ENCODE measurements at places on chromosomes 16 and 17. TPM values are rescaled to one million over a fixed set of nuclear protein-coding genes. Genes with fewer than 3 reads are reported as not detected.

The SLX1B gene
- total RNA-seq = 42.6 TPM

The LGALS9B gene
- total RNA-seq = 0.78 TPM

The HYDIN gene
- total RNA-seq = 0.19 TPM

The KRT23 gene
- total RNA-seq = 2.6 TPM

The SHPK gene
- total RNA-seq = 11.2 TPM

The ZFP3 gene
- 0.94 TPM for total RNA-seq

The MYH1 gene
- not detected for total RNA-seq

The ZNF688 gene
- total RNA-seq = 9.8 TPM

The TANGO6 gene
- total RNA-seq = 7.7 TPM

The TP53TG3D gene
- total RNA-seq = not detected

The GDPD3 gene
- 0.55 TPM for total RNA-seq

The ORC6 gene
- 8.4 TPM for total RNA-seq

The TBC1D3G gene
- total RNA-seq = not detected

The PDE6G gene
- total RNA-seq = not detected

The SLC12A3 gene
- not detected for total RNA-seq

The AANAT gene
- total RNA-seq = not detected

The PYY gene
- not detected for total RNA-seq

The KRT24 gene
- total RNA-seq = not detected

The KAT7 gene
- total RNA-seq = 17.1 TPM

The MED9 gene
- total RNA-seq = 9.4 TPM

The CCL14 gene
- not detected for total RNA-seq

The TBC1D3B gene
- not detected for total RNA-seq

The KRT28 gene
- not detected for total RNA-seq

The LCAT gene
- total RNA-seq = 9.6 TPM

The ZNF594 gene
- total RNA-seq = 2.1 TPM

The TBC1D3I gene
- not detected for total RNA-seq

The CDRT15L2 gene
- total RNA-seq = not detected

The PPP1R27 gene
- total RNA-seq = not detected

The CRYM gene
- total RNA-seq = 0.31 TPM

The ITGB4 gene
- total RNA-seq = 1,928 TPM

The CD300A gene
- total RNA-seq = not detected

The CACNG5 gene
- total RNA-seq = not detected

The KRTAP4-1 gene
- total RNA-seq = not detected

The MYCBPAP gene
- total RNA-seq = 0.62 TPM

The CENPX gene
- 69.0 TPM for total RNA-seq

The TSPOAP1 gene
- total RNA-seq = not detected

The GAS7 gene
- not detected for total RNA-seq

The C16orf54 gene
- not detected for total RNA-seq

The RHBDF2 gene
- total RNA-seq = 73.6 TPM

The OR1F1 gene
- not detected for total RNA-seq

The MEIOC gene
- total RNA-seq = not detected

The MEIOB gene
- 0.08 TPM for total RNA-seq

The ASGR1 gene
- not detected for total RNA-seq

The HOXB5 gene
- total RNA-seq = not detected
